ENCODE measurements at places on chromosomes 1 and 21.

GRCh38 chr1:167544447-167545093 lies 9.0 kb downstream of the CREG1 start:
- DNase-seq, result peak; percentile 91

- DNase-seq, result no peak
Measured at GRCh38 chr1:46589529-46589928, 14.5 kb downstream of the MKNK1 start.

DNA sequence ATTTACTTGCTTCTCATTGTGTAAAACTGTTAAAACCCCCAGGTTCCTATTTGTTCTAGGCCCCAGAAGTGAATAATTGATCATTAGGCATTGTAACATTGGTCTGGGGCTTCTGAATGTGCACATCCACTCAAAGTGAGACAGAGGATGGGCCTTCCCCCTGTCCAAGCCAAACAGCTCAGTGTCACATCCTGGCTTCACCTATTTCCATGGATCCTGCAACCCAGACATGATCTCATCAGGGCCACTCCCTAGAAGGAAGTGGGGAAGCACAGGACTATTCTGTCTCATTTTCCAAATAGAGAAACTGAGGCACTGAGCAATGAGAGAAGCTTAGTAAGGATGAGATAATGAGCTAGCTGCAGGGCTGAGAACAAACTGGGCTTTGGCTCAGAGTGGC lies 47.4 kb upstream of the TSPAN2 start:
- DNase-seq, result peak; percentile 83

GRCh38 chr1:226578946-226579578 lies 30.5 kb downstream of the STUM start:
- no peak for DNase-seq

DNA sequence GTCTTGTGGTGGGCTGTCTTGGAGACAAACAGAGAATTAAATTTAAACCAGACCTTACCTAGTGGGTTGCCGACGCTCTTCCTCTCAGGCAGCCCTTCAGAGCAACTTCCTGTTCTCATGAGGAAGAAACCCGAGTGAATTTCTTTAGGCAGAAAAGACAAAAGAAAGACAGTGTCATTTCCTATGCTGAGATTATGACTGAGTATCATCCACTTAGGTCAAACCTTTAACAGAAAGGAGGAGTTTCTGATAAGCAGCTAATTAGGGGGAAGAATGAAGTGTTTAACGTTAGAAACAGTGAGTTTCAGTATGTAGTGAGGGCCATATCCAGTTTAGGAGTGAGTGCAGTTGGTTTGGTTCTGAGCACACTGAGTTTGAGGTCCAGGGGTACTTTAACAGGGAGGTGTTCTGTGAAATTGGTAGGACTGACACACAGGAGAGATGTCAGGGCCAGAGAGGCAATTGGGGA lies 38.7 kb downstream of the FASLG start:
- DNase-seq, result no peak

GRCh38 chr1:176879784-176880620 lies 284.5 kb downstream of the ASTN1 start:
- DNase-seq, result no peak

- no peak for DNase-seq
Measured at GRCh38 chr1:200282497-200283122, 127.2 kb downstream of the ZNF281 start.

- no peak for DNase-seq
Measured at GRCh38 chr21:45975020-45975666, 6.4 kb upstream of the COL6A1 start.

DNA sequence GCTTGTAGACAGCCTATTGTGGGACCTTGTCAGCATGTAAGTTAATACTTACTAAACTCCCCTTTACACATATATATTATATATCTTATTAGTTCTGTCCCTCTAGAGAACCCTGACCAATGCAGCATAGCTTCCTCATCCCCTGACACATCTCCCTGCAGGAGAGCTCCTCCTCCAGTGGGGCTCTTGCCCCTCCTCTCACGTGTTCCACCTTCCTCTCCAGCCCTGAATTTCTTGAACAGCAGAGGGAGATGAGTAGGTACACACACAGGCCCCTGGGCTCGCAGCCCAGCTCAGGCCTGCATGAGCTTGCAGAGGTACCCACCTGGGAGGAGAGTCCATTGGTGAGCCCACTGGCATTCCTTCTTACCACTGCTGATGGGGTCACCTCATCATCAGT lies 27.3 kb upstream of the GOLT1A start:
- DNase-seq, result peak; percentile 79

DNA sequence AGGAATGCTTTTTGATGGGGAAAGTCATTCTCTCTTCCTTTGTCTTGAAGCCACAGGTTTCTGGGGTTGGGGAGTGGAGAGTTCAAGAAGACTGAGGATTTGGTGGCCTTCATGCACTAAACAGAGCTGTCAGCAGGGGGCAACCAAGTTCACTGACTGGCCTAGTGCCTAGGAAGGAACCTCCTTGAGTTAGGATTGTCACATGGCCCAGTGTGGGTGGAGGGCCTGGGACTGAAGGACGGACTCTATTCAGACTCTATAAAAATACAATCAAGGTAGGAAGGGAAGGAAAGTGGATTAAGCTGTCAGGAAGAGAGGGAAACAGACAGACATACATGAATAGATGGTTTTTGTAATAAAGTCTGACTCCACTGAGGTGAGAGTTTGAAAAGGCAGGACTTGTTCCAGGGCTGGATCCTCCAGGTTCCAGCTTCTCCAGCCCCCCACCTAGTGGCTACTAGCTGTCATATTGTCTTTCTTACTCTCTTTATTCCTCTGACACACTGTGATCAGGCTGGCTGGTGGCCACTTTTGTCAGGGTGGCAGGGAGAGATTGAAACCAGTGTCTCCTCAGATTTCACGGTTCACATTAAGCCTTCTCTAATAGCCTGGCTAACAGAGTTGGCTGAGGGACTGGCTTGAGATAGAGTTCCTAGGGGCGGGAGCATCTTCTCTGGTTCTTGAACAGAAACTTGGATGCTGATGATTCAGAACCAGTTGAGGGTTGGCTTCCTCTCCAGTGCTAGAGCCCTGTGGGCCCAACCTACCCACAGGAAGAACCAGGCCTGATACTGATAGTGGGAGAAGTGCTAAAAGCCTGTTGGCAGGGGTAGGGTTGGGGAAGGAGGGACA lies 4.1 kb upstream of the SH3BGRL3 start:
- peak; percentile 97 for DNase-seq

- DNase-seq, result peak; percentile 57
Measured at GRCh38 chr1:93021539-93022134, 57.4 kb upstream of the MTF2 start.

GRCh38 chr1:207510444-207510843 lies 14.5 kb downstream of the CR1 start:
- no peak for DNase-seq

GRCh38 chr1:109806733-109807400 lies 43.1 kb upstream of the EPS8L3 start:
- no peak for DNase-seq

- DNase-seq, result peak; percentile 59
Measured at GRCh38 chr1:225597926-225598575, 54.9 kb downstream of the ENAH start.

DNA sequence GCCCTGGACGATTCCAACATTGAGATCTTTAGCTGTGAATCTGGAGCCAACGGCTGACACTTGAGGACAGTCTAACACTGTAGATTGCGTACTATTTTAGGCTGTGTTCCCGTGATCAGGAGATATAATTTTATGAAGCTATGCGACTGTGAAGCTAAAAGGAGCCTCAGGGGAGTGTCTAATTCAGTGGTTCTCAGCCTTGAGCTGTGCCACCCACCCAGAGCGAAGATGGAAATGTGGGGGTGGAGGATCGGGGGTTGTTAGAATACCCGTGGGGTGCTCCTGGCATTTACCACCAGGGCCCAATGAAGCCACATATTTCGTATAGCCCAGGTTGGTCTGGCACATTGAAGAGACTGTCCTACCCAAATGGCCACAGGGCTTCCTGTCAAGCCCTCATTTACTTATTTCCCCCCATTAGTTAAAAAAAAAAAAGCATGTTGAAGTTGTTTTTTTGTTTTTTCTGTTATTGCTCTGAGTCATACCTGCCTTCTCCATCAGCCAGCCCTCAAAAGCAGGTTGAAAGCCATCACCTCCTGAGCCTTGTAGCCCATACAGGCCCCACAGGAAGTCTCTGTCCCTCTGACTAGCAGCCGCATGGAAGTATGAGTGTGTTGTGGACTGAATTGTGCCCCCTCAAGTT lies 141.7 kb downstream of the GALNT2 start:
- DNase-seq, result no peak

- DNase-seq, result peak; percentile 25
Measured at GRCh38 chr1:178768423-178768822, 43.4 kb downstream of the RALGPS2 start.

GRCh38 chr1:111882559-111882958 lies 106.9 kb downstream of the KCND3 start:
- DNase-seq, result no peak

GRCh38 chr21:17539743-17540341 lies 27.0 kb downstream of the CXADR start:
- DNase-seq, result no peak

- DNase-seq, result no peak
Measured at GRCh38 chr21:45990741-45991605, 9.4 kb downstream of the COL6A1 start.

GRCh38 chr1:77473690-77474089 lies 191.9 kb downstream of the AK5 start:
- DNase-seq, result peak; percentile 76

GRCh38 chr1:18529714-18530113 lies 49.0 kb downstream of the KLHDC7A start:
- DNase-seq, result no peak

DNA sequence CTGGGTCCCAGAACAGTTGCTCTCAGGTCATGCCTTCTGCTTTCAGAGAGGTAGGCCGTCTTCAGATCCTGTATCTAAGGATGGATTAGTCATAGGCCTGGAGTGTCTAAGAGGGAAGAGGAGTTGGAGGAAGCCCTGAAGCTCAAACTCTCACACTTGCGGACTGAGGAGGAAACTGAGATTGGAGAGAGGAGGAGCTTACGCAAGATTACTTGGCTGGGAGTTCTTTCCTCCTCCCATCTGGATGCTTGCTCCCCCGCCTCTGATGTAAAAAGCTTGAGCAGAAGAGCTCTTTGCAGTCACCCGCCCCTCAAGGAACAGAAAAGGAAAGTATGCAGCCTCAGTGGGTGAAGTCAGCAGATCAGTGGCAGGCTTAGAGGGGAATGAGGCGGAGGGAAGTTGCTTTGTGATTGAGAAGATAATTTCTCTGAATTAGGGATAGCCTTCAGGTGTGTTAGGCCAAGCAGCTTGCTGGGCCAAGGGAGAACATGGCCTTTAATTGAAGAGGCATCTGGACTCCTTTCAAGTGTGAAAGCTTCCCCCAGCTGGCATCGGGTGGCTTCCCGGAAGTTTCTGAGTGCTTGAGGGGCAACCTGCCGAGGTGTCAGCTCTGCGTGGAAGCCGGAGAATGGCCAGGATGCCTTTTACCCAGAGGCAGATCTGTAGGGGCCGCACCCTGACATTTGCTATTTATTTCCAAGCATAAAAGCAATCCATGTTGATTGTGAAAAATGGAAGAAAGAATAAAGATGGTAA lies 6.6 kb downstream of the ADORA1 start:
- peak; percentile 43 for DNase-seq

DNA sequence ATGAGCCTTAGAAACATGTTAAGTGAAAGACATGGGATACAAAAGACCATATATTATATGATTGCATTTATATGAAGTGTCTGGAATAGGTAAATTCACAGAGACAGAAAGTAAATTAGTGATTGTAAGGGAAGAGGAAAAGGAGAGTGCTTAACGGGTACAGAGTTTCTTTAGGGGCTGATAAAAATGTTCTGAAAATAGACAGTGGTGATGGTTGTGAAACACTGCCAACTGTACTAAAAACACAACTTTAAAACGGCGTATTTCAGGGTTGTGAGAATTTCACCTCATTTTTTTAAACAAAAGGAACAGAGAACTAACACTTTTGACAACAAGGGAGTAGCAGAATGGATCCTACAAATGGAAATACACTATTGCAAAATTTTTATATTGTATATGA lies 13.4 kb downstream of the COP1 start:
- no peak for DNase-seq

DNA sequence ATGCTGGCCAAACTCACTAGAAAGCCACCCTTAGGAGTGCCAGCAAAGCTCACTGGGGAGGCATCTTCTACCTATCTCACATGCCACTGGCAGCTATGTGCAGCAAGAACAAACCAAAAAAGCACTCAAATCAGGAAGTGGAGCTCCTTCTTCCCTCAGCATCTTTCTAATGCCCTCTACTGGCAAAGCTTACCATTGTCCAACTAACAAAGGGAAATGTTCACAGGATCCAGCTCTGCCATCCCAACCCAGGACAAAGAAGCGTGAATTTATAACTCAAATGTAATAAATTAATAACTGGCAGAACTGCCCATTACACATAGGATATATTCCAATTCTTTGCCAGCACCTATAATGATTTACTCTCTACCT lies 38.9 kb downstream of the LEPR start:
- DNase-seq, result peak; percentile 44

- peak; percentile 27 for DNase-seq
Measured at GRCh38 chr21:17467392-17467791, 45.5 kb upstream of the CXADR start.
